Iris pigment epithelial cell (primary cell): ENCODE measurements at places on chromosomes 5 and 9.
A peak's percentile ranks its signal among the peaks of the same experiment; 100 is the strongest.

DNA sequence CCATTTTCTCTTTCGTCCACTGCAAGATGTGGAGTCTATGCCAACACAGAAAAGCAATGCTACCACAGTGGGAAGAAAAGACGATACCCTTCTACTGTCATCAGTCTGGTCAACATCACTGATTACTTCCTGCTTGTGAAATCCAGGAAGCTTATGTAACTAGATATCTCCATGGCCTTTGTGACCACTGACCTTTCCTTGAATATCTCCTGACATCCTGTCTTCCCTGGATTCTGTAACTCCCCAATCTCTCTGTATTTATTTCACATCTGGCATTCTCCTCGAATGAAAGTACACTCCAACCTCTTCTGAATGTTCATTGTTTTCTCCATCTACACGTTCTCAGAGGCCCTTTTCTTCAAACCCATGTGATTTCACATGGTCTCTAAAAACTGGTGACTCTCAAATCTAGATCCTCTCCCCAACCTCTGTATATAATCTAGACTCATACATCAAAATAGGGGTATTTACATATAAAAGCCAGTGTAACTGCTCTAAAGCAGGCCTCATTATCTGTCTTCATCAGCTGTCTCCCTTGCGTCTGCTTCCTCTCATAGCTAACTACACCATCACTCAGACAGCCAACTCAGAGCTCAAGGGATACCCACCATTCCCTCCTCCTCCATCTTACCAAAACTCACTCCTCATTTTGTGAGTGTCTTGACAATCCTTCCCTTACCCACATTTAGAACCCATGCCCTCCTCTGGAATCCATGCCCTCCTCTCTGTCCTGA lies 156.8 kb downstream of the SEMA5A start:
- no peak for DNase-seq

GRCh38 chr9:3457175-3457574 lies 68.6 kb downstream of the RFX3 start:
- DNase-seq: no peak

GRCh38 chr5:131265311-131265803 lies 1.5 kb downstream of the CDC42SE2 start:
- no peak for DNase-seq

DNA sequence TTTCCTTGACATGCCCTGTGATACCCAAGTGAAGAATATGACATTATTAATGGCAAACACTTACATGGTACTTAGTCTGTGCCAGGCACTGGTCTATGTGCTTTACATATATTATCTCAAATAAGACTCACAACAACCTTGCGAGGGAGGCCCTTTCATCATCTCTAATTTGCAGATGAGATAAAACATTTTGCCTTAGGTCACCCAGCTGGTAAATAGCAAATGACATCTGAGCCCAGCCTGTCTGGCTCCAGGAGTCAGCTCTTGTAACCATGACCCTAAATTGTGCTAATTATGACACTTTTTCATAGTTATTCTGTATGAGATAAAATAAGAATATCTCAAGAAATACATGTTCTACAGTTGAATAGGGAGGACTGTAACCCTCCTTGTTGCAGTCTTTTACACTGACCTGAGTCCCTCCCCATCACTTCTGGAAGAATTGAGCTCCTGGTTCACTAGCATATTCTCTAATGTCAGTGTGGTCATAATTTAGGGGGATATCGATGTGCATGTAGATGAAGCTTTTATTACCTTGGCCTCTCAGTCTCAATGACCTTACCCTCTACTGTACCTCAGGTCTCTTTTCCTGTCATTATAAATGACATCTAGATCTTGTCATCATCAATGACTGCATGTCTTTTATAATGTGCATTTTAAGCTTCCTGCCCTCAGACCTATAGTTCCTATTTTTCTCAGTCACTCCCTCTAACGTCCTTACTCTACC lies 126.1 kb upstream of the HAPLN1 start:
- DNase-seq: no peak

DNA sequence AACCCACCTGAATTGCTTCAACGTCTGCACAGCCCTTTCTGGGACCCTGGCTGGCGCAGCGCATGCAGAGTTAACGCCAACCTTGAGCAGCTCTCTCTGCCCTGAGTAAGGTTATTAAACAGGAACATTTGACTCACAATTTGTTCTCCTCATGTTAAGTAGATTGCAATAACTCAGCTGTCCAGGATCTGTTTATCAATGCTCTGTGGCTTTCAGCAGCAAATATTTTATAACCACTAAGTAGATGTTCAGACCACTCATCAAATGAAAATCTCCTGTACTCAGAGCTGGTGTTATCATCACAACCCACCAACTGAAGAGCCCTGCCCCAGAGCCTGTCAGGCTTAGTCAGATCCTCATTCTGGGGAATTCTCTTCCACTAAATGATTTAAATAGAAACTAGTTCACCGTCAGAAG lies 403.0 kb downstream of the ZNF608 start:
- DNase-seq: peak; percentile 98

- peak; percentile 9 for DNase-seq
These were observed 309.0 kb upstream of the FBXL7 start for GRCh38 chr5:15191012-15191411.
